ENCODE measurements at places on chromosomes 2 and 18.
A peak's percentile ranks its signal among the peaks of the same experiment; 100 is the strongest.

DNA sequence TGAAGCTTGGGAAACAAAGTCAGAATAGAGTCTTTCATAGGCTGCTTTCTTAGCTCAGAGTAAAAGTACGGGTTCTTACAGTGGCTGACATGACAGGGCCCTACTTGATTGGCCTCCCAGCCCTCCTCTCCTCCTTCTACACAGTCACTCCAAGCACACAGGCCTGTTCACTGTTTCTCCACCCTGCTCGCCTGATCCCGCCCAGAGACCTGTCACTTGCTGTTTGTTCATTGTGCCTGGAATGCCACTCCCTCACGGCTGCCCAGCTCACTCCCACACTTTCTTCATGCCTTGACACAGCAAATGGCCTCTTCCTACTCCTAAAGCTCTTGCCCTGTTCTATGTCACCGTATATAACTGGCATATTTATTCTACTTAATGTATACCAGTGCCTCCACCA is 104.8 kb downstream of the MAP4K4 start:
- DNase-seq = no peak

DNA sequence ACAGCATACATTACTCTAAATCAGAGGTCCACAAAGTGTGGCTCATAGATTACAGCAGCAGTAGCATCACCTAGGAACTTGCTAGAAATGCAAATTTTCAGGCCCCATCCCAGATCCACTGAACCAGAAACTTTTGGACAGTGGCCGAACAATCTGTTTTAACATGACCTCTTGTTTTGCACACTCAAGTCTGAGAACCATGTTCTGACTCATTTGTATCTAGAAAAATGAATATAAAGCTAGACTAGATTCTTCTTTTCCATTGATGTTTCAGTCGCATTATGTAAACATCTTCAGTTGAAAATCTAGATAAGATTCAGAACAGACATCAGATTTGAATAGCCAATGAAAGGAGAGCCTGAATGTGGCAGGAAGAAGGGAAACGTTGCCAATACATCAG is 608.8 kb downstream of the LRP1B start:
- no peak for DNase-seq

DNA sequence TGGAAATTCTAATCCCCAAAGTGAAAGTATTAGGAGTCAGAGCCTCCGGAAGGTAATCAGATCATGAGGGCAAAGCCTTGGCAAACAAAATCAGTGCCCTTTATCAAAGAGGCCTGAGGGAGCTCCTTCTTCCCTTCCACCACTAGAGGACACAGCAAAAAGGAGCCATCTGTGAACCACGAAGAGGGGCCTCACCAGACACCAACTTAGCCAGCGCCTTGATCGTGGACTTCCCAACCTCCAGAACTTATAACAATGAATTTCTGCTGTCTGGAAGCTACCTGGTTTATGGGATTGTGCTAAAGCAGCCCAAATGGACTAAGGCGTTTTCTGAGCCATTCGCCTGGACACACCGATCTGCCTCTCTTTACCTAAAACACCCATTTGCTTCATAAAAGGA is 133.1 kb downstream of the EIPR1 start:
- DNase-seq = no peak

GRCh38 chr2:148177559-148177958 is 156.7 kb downstream of the MBD5 start:
- DNase-seq = no peak

DNA sequence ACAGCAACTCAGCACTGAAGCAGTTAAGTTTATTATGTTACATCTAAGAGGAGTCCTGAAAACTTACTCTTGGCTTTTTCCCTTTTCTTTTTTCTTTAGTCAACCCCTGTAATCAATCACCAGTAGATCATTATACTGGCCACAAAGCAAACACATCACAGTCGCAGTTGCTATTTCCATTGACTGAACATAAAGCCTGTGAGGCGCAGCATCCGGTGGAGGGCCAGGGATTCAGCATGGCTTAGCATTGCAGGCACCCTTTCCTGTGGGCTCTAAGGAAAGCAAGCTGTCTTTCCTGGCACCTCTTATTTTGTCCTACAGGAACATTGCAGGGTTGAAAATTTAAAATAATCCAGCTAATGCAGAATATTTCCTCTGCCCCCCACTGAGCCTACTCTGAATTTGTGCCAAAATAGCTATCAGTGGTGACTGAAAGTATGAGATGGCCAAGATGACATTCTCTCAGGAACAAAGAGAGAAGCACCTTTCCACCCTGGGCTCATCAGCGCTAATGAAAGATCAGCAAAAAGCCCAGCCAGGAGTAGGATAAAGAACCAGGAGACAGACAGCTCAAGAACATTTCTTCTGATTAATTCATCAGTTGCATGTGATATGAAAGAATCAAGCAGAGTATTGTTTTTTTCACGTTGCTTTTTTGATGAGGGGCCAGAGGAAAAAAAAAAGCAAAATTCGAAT is 85.3 kb upstream of the SULT1C3 start:
- no peak for DNase-seq

DNA sequence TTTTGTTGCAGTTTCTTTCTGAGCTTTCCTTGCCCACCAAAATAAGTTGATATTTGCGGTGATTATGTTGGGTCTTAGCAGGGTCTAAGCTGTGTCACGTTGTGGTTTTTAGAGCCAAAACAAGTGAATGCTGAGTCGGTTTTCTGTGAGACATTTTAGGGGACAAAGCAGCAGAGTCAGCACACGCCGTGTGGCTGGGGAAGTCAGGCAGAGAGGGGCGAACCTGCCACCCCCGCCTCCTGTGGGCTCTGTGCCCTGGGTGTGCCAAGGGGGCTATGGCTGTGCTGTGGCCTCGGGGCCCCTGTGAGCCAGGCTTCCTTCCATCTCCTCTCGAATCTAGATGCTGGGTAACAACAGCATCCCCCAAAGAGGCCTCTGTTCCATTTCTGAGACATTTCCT is 30.8 kb upstream of the TMEM87B start:
- no peak for DNase-seq

- DNase-seq = no peak
Measured at GRCh38 chr18:11566236-11566965, 43.0 kb upstream of the SLC35G4 start.

DNA sequence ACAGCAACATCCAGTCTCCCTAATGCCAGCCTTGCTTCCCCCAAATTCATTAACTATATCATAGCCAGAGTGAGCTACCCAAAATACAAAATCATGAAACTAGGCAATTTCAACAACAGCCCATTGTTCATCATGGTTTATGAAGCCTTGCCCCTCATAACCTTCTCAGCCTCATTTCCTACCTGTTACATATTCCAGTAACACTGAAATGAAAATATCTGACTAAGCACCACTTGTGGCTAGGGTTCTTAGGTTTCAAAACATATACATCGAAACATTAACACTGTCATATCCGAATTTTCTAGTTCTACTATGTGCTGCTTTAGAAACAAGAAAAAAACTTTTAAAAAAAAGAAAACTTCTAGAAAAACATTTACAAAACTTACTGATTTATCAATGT is 59.5 kb downstream of the ATAD2B start:
- no peak for DNase-seq

DNA sequence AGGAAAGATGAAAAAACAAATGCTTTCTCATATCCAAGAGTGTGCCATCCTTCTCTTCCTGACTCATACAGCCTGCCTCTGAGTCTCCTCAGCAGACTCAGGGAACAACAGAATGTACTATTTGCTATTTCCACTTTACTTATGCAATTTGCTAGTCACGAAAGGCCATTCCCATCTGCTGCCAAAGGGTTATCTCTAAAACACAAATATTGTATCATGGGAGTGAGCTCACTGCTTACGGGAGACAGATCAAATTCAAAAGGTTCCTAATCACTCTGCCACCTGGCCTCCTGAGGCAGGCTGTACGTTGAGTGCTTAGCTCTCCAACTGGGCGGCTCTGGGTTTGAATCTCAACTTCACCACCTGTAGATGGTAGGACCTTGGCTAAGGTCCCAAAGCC is 92.0 kb downstream of the GAREM1 start:
- DNase-seq = no peak

GRCh38 chr2:238225911-238226697 is 13.7 kb downstream of the HES6 start:
- no peak for DNase-seq

DNA sequence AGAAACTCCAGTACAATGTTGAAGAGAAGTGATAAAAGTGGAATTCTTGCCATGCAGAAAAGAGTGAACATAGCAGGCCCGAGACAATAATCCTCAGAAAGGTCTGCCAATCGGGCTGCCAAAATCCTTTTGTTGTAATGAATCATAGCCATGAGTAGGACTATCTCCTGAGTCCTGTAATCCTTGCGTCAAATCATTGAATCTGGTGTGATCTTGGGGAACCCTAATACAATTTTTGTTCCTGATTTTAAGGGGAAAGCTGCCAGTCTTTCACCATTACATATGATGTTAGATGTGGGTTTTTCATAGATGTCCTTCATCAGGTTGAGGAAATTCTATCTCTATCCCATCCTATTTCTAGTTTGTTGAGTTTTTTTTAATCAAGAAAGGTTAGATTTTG is 2.2 kb downstream of the TPGS2 start:
- no peak for DNase-seq

- DNase-seq = no peak
Measured at GRCh38 chr18:62847081-62847480, 131.7 kb downstream of the PHLPP1 start.

DNA sequence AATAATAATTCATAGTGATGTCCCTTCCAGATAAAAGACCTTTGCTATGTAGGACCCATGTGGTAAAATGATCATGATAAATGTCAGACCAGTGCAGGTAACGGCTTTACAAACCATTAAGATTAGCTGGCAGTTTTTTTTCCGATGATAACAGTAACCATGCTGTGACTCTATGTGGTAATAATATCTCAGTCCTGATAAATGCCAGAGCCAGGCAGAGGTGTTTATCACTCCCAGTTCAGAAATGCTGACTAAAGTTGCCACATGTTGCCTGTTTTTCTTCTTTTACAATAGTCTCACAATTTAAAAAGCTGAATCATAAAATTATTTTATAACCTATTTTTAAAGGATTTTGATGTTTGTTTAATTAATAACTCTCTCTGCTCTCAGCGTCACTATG is 565.1 kb downstream of the ARHGAP15 start:
- DNase-seq = peak; percentile 31

- DNase-seq = no peak
Measured at GRCh38 chr2:40281021-40281940, 170.6 kb downstream of the SLC8A1 start.

DNA sequence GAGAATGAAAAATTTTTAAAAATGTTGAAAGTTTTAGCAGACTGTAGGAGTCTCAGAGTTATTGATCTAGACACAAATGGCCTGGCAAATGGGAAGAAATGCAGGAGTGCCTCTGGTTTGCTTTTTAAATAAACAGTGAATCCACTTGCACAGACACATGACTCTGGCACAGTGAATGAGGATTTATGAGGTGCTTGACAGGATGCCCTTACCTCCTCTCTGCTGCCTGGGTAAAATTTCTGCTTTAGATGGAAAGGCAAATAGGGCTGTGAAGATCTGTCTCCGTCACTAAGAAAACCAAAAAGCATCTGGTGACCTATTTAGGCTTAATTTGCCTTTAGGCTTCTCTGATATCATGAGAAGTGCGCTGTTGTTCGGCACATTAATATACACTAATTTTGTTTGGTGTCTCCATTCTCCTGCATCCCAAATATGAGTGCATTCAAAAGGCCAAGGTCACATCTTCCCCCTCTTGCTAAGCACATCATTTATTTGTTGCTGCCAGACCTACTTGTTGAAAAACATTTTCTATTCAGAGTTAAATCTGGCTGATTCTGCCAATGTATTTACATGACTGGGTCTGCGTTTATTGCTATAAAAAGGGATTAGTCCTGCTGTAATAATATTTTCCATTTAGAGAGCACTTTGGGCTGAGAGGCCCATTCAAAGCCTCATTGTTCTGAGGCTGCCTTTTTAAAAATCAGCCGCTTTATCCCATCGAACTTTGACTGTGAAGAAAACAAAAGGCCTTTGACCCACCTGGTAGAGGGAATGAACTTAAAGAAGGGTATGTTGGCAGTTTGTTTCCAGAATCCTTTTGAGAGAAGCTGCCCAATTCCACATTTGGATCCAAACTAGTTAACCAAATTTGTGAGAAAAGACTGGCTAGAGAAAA is 94.9 kb downstream of the RNF152 start:
- no peak for DNase-seq

GRCh38 chr2:194556629-194557028 is 1100.4 kb upstream of the SLC39A10 start:
- no peak for DNase-seq

DNA sequence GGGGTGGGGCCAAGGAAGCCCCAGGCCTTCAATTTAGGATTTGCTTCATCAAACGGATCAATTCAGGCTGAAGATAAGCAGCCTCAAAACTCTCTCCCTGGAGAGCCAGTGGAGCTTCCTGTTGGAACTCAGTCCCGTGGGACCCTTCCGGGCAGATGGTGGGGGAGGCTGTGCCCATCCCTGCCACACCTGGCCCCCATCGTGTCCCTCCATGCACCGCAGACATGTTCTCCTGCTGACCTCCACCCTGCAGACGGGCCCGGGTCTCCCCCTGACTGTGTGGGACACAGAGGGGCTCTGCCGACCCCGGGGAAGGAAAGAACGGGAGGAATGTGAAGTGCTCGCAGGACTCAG is 144.2 kb downstream of the TPO start:
- no peak for DNase-seq

DNA sequence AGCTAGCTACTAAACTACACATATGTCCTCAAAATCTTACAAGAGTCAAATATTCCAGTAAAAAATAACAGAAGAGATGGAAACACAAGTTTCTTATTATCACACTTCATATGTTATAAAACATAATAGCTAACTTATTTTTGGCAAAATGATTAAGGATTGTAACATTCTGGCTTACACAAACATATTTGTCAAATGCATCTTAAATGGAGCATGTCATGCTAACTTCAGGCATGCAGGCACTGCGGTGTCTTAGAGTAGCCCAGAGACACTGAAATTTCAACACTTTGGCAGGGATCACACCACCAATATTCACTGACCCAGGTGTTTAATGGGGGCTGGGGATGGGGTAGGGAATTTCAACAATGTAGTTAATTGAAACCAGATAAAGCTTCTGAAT is 51.6 kb downstream of the LDAH start:
- DNase-seq = no peak

DNA sequence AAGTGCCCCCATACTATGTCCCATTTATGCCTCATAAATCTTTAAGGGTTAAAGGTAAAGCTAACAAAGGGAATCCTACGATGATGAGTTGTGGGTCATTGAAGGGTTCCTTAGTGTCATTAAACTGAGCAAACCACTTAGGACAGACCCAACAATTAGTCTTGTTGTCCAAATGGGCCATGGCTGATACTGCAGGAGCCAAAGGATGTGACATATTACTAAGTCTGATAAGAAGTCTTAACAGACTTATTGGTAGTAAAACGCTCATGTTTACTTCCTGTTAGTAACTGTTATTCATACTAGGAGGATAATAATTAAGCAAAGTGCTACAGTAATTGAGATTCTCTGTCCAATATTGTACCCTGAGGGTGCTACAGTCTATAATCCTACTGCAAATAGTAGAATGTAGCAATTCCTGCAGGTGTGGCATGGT is 96.8 kb downstream of the PTPN4 start:
- no peak for DNase-seq

DNA sequence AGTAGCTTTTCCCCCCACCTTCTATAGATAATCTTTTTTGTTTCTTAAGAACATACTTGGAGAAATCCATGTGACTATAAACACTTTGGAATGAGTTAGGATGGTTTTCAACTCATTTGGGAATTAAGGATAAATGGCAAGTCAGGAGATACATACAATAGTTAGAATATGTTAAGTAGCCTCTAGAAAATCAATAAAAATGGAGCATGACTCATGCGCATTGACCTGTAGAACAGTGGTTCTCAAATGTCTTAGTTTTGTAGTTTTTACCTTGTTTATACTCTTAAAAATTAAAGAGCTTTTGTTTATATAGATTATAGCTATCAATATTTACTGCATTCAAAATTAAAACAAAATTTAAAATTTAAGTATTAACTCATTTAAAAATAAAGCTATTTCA is 24.7 kb downstream of the NUP35 start:
- DNase-seq = no peak

All from HEK293T (cell line).